Transverse colon (tissue), 4 donors: ENCODE measurements at places on chromosomes 7 and 10. TPM values are rescaled to one million over a fixed set of nuclear protein-coding genes. Genes with fewer than 3 reads are reported as not detected.

The PLXNA4 gene
- 2.8 TPM for total RNA-seq

The PNLIPRP1 gene
- not detected for total RNA-seq

GRCh38 chr7:39927018-39927417 is 23.0 kb upstream of the CDK13 start:
- no peak for DNase-seq

DNA sequence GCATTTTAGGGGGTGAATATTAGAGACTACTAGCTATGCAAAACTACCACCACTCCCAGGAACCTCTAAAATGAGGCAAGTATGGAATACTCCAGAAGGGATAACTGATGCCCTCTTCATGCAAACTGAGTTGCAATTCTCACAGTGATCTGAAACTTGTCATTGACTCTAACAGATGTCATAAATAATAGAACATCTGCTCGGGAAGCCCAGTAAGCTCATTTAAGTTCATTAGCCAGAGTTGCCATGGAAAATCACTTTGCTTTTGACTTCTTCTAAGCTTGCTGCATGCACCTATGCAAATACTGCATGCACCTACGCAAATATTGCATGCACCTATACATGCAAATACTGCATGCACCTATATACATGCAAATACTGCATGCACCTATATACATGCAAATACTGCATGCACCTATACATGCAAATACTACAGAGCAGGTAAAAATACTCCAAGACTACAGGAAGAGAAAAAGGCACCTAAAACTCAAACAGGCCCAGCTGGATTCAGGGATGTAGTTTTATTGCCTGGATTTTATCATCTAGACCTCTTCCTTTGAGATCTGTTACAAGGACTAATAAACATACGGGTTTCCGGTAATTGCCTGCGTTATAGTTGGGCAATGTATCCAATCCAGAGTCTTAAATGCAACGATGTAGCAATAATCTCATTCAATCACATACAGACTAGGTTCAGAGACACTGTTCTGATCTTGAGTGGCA is 1061.1 kb upstream of the AUTS2 start:
- no peak for DNase-seq

GRCh38 chr7:131265227-131265626 is 62.4 kb upstream of the MKLN1 start:
- DNase-seq = no peak
